Uterus (tissue), 4 donors: ENCODE measurements at places on chromosomes 12 and 14. TPM values are rescaled to one million over a fixed set of nuclear protein-coding genes. Genes with fewer than 3 reads are reported as not detected.

Gene LRRIQ1
- total RNA-seq: 13.1 TPM

Gene KCNH3
- total RNA-seq: 1.7 TPM

Gene PTPN21
- 37.7 TPM for total RNA-seq

Gene RNU6-7
- not detected for total RNA-seq

Gene MAP1LC3B2
- not detected for total RNA-seq

Gene DHH
- total RNA-seq: 1.7 TPM

Gene NANOG
- total RNA-seq: 1.6 TPM

Gene NPFF
- total RNA-seq: not detected

Gene KRT75
- total RNA-seq: not detected

Gene GLIPR1L2
- not detected for total RNA-seq

Gene TUBA1B
- 494 TPM for total RNA-seq

Gene FLVCR2
- total RNA-seq: 2.9 TPM

Gene RBP5
- total RNA-seq: 2.4 TPM

Gene WASHC3
- total RNA-seq: 55.6 TPM

Gene RTL1
- total RNA-seq: not detected

Gene ZDHHC22
- not detected for total RNA-seq

Gene LMO3
- 130 TPM for total RNA-seq

Gene MCRS1
- 81.2 TPM for total RNA-seq

Gene STXBP6
- total RNA-seq: 15.4 TPM

Gene KRT7
- 51.2 TPM for total RNA-seq

Gene DNAJC22
- total RNA-seq: not detected

Gene TOMM20L
- not detected for total RNA-seq

Gene LRRC10
- not detected for total RNA-seq

Gene RPGRIP1
- total RNA-seq: not detected

Gene PRPF40B
- total RNA-seq: 17.4 TPM

Gene BDKRB1
- total RNA-seq: 0.83 TPM

Gene AQP2
- total RNA-seq: not detected

Gene FAM186B
- total RNA-seq: 0.21 TPM

Gene REP15
- not detected for total RNA-seq

Gene KRT80
- not detected for total RNA-seq

Gene SLC17A8
- not detected for total RNA-seq

Gene BCL2L14
- total RNA-seq: not detected

Gene FAM90A1
- total RNA-seq: not detected

Gene NAP1L1
- 370 TPM for total RNA-seq

Gene MMP14
- total RNA-seq: 66.6 TPM

Gene P2RX7
- total RNA-seq: 2.6 TPM

Gene PLEKHD1
- total RNA-seq: 0.24 TPM

Gene SLC39A2
- total RNA-seq: not detected

Gene CCDC60
- not detected for total RNA-seq

Gene ALG10
- total RNA-seq: 4.1 TPM
